Activated CD8-positive, alpha-beta memory T cell treated with anti-CD3 and anti-CD28 coated beads for 1 hour (primary cell): ENCODE measurements at places on chromosomes 5 and 9.
A peak's percentile ranks its signal among the peaks of the same experiment; 100 is the strongest.

DNA sequence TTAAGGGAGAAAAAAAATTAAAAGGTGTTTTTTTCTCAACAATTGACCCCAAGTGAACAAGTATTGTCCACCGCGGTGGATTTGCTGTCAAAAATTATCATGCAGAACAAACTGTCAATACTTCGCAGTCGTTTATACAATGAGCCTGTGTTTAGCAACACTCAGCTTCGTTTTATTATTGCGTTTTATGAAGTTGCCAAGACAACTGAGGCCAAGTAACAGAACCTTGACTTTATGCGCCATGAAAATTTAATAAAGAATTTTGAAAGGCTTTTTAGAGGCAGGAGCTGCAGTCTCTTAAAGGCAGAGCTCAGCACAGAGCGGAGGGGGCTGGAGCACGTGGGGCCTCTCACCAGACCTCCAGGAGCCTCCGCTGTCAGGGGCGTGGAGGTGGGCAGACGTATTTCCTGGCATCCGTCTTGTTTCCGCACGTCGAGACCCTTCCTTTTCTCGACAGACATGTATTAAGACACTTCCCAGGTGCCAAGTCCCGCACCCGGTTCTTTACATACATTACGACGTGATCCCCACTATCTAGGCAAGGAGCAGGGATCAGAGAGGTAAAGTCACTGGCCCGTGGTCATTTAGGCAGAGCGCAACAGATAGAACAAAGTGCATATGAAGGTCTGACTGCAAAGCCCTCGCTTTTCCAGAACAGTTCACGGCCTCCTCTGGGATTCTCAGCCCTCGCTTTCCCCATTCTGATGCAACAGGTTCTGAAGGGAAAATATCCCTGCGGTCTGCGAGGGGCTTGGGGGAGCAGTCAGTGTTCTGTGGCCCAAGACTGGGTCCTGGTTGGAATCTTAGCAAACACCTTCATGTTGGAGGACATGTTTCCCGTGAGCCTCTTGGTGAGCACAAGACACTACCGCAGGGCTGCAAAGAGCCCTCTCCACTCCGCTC, 164.4 kb downstream of the DAB2IP start:
- no peak for DNase-seq

GRCh38 chr5:131081374-131081773, 83.7 kb downstream of the HINT1 start:
- no peak for DNase-seq

DNA sequence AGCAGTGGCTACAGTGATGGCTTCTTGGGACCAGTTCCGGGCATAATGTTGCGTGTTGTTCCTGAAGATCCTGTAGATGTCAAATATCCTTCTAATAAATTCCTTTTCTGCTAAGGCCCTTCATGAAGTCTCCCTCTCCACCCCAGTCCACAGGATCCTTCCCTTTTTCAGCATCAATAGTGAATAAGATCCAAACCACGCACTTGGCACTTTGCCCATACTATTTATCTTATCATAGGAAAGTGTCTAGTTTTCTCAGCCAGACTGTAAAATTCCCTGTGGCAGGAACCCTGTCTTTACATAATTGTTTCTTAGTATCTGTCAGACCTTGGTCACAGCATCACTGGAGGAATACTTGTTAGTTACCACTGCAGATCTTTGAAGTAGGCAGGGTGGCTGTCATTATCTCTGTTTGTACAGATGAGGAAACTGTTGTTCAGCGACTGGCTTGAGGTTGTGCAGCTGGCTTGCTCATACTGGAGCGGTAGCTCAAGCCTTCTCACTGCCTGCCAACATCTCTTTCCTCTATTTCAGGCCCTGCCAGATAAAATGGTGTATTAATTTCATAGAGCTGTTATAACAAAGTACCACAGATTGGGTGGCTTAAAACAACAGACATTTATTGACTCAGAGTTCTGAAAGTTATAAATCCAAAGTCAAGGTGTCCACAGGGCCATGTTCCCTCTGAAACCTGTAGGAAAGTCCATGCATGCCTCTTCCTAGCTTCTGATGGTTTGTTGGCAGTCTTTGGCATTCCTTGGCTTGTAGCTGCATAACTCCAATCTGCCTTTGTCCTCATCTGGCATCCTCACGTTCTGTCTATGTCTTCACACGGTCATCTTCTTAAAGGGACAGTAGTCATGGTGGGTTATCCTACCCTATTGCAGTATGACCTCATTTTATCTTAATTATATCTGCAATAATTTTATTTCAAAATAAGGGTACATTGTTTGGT, 33.5 kb upstream of the APC start:
- no peak for DNase-seq

DNA sequence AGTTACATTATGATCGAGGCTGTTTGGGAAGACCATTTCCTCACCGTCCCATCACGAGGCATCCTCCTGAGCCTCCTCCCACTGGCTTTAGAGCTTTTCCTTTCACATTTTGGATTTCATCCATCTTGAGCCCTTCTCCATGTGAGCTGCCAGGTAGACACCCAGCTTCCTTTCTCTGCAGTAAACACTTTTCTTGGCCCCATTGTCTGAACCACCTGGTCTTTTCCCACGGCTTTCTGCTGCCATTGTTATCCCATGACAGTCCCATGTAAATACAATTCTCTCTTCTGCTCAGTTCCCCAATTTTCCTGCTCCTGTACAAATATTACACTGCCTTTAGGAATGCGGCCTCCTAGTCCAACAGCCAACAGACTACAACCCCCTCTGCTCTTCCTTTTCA, 24.1 kb downstream of the UBE2QL1 start:
- DNase-seq, result no peak

DNA sequence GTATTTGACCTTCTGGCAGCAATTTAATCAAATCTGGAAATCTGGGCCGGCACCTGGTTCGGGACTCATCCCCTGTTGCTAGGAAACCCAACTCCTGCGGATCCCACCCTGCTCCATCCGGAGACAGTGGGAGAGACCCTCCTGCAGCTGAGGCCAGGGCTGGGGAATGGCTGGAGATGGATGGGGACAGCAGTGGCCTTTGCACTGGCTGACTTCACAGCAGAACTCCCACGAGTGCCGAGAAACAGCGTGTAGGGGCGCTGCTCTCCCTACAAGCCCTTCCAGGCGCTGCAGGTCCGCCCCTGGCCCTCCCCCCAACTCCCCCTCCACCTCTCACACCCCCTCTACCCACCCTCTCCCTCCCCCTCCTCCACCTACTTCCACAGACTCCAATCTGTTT, 105.8 kb upstream of the PPP1R26 start:
- no peak for DNase-seq

- no peak for DNase-seq
Measured at GRCh38 chr5:17992291-17992690, 358.0 kb downstream of the TAF11L14 start.

GRCh38 chr9:34454571-34455065, 3.8 kb downstream of the FAM219A start:
- DNase-seq, result no peak

DNA sequence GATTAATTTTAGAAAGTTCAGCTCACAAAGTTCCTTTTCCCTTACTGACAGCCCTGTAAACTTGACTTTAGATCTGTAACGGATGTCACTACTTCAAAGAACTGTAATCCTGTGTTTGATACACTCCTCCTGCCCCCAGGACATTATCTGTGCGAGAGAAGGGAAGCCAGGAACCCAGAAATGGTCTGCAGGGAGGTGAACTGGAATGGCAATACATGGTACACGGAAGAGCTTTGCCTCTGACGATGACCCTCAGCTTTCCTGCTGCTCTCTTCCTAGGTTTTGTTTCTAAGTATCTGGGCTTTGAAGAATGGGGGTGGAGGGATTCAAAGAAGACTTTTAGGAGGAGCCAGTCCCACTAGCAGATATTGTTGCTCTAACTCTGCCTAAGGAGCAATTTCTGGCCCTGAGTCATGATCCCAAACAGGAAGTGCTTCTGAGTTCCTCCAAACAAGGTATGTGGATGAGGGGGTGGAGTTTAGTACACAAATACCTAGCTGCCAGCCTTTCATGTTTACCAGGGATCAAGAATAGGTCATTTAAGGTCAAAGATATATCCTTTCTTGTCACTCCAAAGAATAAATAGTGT, 43.4 kb upstream of the TMC1 start:
- DNase-seq, result no peak

- no peak for DNase-seq
Measured at GRCh38 chr5:72883850-72884249, 67.4 kb downstream of the TNPO1 start.

DNA sequence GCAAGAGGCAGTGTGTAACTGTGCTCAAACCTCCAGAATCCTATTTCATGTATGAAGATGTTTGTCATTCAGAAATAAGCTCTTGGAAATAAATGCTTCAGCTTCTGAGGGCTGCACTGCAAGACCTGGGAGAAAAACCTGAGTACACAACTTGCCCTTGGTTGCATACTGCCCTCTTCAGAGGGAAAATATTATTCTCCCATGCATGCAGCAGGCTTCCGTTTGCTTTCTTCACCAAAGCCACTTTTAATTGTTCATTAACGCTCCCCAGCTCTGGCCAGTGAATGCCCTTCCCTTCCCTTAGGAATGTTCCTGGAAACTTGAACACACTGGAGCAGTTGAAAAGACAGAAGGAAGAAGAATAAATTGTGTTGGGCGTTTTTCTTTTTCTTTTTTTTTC, 2.5 kb upstream of the WHRN start:
- no peak for DNase-seq

DNA sequence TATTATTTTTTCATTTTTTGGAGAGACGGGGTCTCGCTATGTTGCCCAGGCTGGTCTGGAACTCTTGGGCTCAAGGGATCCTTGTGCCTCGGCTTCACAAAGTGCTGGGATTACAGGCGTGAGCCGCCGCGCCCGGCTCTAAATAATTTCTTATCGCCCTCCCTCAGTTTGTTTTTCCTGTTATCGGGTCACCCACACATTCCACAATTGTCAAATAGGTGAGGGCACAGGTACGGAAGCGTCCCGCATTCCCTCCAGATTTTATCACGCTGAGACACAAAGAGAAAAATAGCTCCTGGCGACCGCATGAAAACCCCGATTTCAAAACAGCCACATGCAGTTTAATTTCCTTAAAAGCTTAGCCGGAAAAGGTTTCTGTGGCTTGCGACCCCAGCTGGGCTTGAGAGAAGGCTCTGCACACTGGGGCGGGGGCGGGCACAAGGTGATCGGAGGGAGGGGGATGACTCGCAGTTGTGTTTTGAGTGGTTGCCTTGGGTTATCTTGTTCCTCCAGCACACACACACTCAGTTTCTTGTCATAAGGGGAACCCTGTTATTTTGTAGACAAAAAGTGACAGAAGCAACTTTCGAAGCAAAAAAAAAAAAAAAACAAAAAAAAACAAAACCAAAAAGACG, 717 bp upstream of the IQGAP2 start:
- DNase-seq, result peak; percentile 50

GRCh38 chr9:27437652-27438373, 86.3 kb upstream of the IFNK start:
- no peak for DNase-seq

GRCh38 chr9:116178481-116179211, 25.1 kb downstream of the PAPPA start:
- no peak for DNase-seq

- no peak for DNase-seq
Measured at GRCh38 chr5:89436464-89436863, 553.5 kb upstream of the MEF2C start.

DNA sequence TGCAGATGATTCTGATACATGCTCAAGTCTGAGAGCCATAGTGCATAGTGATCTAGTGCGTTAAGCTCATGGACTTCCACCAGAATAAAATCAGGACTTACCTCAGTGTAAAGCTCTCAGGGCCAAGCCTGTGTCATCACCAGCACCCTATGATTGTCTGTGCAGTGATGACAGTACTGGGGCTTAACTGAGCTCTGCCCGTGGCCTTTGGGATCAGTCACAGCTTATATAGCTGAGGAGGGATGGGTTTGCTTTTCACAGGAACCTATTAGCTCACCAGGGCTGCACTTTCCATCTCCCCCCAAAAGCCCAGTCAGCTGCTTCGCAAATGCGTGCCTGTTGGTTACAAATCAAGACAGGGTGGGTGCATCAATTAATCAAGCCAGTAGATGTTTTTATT, 246.9 kb downstream of the NR3C1 start:
- no peak for DNase-seq

- no peak for DNase-seq
Measured at GRCh38 chr5:158414333-158414762, 555.4 kb upstream of the CLINT1 start.

GRCh38 chr5:83846624-83847350, 126.1 kb upstream of the HAPLN1 start:
- no peak for DNase-seq

GRCh38 chr5:55557123-55557522, 22.4 kb upstream of the PLPP1 start:
- no peak for DNase-seq

GRCh38 chr5:125002727-125003598, 256.5 kb upstream of the ZNF608 start:
- DNase-seq, result no peak

DNA sequence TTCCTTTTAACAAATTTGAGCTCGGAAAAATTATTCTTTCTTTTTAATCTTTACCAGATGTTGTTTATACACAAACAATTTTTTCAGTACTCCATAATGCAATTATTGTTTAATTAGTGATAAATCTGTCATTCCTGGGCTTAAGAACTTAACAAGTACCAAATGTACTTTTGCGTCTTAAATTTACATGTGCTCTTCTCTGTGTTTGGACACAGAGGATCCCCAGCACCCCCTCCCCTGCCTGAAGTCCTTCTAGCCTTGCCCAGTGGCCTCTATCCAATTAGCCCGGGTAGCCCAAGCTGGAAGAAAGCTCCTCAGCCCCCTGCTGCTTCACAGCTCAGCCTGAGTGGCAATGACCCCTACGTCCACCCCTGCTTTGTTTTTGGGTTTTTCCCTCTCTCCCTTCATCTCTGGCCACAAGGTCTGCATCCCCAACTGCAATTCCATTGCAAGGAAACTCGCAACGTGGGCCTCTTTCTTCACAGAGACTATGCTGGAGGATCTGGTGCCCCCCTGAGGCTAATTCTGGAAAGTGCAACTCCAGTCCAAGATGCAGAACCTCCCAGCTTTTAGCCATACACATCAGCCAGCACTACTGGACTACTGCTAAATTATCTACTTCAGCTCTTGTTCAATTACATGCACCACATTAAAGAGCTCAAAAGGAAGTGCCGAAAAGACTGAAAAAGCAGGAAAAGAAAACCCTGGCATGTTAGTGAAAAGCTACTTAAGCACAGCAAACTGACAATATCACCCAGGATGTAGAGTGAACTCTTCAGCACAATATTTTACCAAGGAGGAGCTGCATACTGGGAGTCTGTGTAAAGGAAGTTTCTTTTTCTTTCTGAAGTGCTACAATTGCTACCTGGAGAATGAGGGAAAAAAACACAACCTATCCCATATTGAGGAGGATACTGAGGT, 186.2 kb downstream of the FANCC start:
- no peak for DNase-seq

- no peak for DNase-seq
Measured at GRCh38 chr5:141437221-141437620, 6.9 kb downstream of the PCDHGA12 start.

GRCh38 chr9:110255034-110255462, 1.3 kb downstream of the TXN start:
- no peak for DNase-seq

GRCh38 chr5:125972706-125973105, 450.5 kb upstream of the GRAMD2B start:
- DNase-seq, result no peak

- no peak for DNase-seq
Measured at GRCh38 chr9:38226491-38226951, 157.5 kb upstream of the SHB start.

GRCh38 chr5:125883223-125883622, 540.0 kb upstream of the GRAMD2B start:
- DNase-seq, result no peak

- no peak for DNase-seq
Measured at GRCh38 chr5:180598797-180599589, 7.7 kb upstream of the SCGB3A1 start.
